ENCODE measurements at places on chromosomes 6 and 20. TPM values are rescaled to one million over a fixed set of nuclear protein-coding genes. Genes with fewer than 3 reads are reported as not detected.

The FAM83B gene
- total RNA-seq = not detected

The TNFRSF21 gene
- 0.27 TPM for total RNA-seq

The SLC2A10 gene
- total RNA-seq = 0.05 TPM

The FAM209B gene
- total RNA-seq = 3.7 TPM

The TRAPPC3L gene
- not detected for total RNA-seq

Data from naive thymus-derived CD4-positive, alpha-beta T cell (primary cell).